ENCODE measurements at places on chromosomes 2 and 18.

DNA sequence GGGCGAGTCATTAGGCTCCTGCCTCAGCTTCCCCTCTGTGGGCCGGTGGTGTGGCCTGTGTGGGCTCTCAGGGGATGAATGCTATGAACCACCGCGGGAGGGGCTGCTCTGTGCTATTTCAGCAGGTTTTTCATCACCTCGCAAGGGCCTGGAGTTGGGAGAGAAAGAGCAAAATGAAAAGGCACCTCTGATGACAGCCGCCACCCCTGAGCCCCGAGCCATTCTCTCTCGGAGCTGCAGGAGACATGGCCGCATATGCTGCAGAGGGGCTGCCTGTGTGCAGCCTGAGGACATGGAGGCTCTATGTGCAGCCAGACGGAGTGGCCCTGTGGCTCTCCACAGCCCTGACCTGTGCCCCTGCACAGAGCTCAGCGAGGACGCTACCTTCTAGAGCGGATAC is 96.2 kb upstream of the CTDP1 start:
- DNase-seq = no peak

- no peak for DNase-seq
Measured at GRCh38 chr2:159808032-159808425, 10.0 kb upstream of the CD302 start.

DNA sequence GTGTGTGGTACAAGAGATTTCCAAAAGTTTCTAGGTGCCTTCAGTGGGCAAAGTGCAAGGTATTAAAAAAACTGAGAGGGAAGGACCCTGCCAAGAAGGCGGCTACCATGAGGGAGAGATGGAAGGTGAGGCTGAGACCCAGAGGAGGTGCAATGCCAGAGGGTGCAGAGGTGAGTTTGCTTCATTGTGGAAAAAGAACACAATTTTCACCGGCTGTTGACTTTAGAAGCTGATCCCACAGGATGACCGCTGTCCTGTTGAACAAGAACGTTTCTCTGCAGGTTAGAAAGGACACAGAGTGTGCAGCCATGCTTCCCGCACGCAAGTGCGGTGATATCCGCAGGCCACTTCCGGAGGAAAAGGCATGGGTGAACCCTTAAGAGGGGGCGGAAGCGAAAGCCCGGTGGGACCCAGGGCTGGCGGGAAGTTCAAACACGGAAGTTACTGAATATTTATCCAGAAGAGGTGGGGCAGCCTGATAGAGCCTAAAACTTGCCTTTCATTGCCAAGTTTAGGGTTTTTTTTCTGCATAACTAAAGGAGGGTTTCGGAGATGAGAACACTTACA is 16.6 kb downstream of the SP110 start:
- no peak for DNase-seq

GRCh38 chr2:96306370-96306769 is 1.0 kb upstream of the SNRNP200 start:
- DNase-seq = no peak

DNA sequence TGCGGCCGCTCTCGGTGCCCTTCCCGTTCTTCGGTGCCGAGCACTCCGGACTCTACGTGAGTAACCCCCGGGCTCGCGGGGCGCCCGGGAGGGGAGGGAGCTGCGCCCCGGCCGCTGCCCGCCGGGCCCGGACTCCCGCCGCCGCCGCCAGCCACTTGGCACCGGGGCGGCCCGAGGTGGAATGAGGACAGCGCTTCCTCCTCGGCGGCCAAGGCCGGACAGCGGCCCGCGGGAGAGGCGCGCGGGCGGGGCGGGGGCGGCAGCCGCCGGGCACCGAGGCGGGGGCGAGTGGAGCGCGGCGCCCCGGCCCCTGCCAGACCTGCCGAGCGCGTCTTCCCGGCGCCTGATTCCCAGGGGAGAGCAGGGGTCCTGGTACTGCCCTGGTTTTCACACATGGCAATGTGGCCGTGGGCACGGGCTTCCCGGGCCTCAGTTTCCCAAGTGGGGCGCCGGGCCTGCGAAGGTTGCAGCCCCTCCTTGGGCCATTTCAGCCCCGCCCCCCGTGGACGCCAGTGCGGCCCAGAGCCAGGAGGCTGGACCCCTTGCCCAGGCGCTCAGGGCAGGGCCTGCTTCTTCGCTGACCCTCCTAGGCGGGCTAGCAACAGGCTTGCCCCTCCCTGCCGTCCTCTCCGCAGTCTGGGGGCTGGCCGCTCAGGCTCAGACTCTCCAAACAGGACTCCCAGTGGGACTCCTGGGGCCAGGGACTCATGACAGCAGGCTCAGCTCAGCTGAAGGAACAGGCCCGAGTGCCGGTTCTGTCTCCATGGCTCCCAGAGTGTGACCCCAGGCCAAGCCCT is 775 bp downstream of the SNED1 start:
- DNase-seq = no peak

DNA sequence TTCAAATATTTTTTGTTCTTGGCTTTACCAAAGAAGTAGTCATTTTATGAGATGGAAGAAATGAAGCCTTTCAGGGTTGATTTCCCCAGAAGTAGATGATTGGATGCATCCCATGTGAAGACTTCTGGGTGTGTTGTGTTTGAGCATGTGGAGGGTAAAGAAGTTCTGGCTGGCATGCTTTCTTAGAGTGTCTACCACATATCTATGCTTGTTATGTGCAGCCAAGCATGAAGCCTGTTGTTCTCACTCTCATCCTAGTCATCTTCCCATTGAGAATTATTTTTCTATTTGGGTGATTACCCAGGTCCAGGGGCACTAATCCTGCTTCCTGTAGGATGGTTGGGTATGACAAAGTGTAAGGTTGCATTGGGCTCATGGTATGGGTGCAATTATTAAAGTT is 472.9 kb downstream of the PTPRM start:
- DNase-seq = no peak

- no peak for DNase-seq
Measured at GRCh38 chr2:218854860-218855259, 4.7 kb upstream of the WNT6 start.

DNA sequence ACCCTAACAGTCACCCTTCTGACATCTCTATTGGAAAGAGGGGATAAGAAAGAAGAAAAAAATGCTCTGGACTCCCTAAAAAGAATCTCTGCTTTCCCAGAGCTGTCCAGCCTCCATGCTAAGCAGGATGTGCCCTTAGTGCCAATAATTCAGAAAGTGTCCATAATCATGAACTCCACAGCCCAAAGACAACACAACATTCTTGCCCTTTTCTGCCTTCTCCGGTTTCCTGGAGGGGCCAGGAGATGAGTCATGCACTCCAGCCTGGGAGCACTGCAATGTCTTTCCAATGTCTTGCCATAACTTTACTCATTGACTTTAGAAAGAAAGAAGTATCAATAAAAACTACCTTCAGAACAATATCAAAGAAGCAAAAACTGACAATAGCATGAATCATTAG is 44.0 kb downstream of the KLF7 start:
- DNase-seq = no peak

DNA sequence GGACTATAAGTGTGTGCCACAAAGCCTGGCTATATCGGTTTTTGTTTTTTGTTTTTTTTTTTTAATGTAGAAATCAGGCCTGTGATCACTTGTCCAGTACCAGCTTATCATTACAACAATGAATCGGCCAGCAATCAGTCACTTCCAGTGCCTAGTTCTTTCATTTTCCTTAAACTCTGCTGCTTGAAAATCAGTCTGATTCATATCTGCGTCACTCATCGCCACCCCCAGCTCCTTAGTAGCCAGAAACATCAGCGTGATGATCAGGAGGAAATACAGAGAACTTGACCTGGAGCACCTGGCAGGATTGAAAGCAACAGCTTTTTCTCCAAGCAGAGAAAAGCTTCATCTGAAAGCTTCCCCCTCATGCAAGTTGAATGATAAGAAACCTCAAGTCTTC is 75.4 kb downstream of the SPTBN1 start:
- DNase-seq = no peak

DNA sequence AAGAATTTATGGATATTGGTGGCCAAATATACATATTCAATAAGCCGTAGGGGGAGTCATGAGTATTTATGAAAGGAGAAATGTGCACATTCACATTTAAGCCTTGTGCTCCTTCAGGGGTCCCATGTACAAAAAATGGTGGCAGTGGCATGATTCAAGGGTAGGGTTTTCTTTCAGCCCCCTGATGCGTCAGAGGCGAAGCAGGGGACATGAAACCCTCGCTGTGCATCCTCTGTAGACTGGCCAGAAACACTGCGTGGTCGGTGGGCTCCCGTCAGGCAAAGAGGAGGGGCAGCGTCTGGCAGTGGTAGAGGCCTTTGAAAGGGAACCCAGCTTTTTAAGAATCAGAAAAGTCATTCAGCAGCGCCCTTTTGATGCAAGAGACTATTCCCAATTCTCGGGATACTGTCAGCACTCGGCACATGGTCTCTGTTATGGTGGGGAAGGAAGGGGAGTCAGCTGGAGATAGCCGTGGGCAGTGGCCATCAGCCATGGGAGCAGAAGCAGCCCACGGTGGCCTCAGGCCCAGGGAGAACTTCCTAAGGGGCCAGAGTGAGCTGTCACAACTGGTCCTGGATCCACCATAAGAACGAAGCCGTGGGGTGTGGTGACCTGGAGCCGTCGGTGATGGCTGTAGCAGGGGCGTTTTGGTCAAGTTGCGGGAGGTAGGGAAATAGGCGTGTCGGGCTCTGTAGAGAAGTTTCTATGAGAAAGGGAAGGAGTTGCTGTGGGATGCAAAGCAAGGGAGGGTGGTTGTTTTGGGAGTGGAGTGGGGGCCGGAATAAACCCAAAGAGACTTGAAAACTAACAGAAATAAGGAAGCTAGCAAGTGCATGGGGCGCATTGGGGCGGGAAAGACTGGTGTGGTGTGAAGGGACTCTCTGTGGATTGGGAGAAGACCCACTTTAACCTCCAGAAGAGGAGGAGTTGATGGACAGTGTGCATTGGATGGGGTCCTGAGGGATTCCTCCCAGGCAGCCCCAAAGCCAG is 95.6 kb downstream of the SH3BP4 start:
- DNase-seq = no peak

DNA sequence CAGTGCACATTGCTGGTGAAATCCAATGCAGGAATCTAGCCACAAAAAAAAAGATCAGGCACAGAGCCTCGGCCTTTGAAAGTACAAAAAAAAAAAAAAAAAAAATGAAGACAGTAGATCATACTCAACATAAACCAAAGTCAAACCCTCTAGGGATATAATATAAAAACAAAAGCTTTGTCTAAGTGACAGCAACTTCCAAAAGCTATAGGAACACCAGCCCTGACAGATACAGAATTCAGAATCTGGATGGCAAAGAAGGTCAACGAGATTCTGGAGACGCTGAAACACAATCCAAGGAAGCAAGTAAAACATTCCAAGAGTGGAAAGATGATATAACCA is 54.0 kb upstream of the SCN1A start:
- DNase-seq = no peak

DNA sequence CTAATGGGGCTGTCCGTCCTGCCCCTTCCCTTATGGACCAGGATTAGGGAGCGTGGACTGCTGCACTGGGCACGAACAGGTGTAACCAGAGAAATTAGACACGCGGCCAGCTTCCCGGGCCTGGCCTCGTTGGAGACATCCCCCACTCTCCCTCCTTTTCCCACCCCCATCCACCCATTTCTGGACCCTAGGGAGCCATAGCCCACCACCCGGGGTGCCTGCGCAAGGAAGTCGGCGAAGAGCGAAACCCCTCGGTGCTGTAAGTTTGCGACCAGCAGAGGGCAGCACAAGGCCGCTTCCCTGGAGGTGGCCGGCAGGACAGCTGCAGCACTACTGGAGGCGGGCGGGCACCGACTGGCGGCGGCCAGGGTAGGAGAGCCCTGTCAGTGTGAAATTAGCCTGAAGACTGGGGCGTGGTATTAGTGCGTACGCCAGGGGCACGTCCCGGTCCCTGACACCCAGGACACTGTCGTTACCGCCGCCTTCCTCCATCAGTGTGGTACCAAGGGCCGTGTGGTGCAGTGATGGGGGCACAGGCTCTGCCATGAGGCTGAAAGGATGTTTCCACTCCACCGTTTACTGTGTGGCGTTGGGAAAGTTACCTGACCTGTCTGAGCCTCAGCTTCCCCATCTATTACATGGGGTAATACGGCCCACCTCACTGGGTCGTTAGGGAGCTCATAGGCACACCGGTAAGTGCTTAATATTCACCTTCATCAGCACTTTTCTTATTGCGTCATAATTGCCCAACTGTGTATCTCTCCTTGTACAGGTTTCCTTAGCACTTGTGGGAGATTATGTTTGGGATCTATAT is 36.0 kb upstream of the CD207 start:
- DNase-seq = peak; percentile 71

DNA sequence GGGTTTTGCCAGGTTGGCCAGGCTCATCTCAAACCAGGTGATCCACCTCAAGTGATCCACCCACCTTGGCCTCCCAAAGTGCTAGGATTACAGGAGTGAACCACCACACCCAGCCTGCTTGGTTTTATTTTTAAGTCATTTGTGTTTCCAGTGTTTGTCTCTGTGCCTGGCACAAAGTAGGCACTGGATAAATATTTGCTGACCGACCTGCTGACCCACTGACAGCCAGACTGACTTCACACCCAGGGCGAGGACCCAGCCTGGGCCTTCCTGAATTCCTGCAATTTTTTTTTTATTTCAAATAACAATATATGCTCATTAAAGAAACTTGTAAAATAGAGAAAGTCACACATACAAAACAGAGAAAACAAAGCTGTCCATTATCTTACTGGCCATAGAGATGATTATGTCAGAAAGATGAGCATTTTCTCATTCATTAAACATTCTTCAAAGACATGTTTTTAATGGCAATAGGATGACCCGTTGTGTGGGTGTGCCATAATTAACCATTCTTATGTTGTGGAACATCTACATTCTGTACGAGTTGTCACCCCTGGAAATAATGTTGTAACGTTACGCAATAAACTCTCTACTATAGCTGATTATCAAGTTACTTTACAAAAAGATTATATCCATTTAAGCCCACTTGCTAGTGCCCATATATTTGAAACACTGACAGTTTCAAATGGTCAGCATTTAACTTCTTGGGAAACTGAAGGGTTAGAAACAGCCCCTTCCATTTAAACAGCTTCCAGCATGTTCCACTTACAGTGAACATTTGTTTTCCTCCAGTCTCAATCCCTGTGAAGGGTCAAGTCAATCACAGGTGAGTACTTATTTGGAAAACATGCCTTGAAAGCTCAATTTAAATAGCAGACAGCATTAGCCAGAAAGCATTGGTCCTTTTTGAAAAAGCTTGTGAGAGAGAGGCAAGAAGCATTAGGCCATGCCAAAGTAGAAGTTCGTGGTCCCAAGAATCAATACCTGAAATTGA is 25.7 kb upstream of the GATA6 start:
- DNase-seq = no peak

GRCh38 chr2:25991965-25992364 is 9.7 kb upstream of the KIF3C start:
- no peak for DNase-seq

DNA sequence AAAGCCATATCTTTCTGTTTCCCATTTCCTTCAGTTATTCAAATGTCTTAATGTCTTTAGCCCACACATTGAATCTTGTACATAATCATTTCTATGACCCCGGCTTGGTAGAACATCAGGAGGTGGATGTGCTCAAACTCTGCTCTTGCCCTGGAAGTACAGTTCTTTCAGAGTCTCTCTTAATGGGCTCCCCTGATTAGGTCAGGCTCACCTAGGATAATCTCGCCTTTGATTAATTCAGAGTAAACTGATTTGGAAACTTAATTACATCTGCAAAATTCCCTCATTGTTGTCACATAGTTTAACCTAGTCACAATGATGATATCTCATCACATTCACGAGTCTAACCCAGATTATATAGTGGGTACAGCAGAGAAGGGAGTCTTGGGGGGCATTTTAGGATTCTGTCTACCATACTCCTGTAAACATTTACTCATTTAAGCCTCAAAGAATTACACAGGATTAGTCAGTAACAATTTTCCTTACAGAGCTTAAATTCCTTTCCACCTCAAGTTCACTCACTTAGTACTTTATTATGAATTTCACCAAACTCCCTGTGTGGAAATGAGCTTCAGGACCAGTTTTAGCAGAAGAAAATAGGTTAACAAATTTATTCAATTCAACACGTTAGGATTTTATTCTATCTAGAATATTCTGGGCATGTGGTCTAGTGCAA is 135.5 kb downstream of the FHOD3 start:
- no peak for DNase-seq

Measured in stimulated activated CD8-positive, alpha-beta memory T cell treated with anti-CD3 and anti-CD28 coated beads, Interleukin-15, amount 100 ng/mL, for 24 hours (primary cell).